Stimulated activated CD8-positive, alpha-beta memory T cell treated with anti-CD3 and anti-CD28 coated beads, Interleukin-4, amount 100 ng/mL, for 4 hours (primary cell): ENCODE measurements at places on chromosomes 2 and 18.
A peak's percentile ranks its signal among the peaks of the same experiment; 100 is the strongest.

DNA sequence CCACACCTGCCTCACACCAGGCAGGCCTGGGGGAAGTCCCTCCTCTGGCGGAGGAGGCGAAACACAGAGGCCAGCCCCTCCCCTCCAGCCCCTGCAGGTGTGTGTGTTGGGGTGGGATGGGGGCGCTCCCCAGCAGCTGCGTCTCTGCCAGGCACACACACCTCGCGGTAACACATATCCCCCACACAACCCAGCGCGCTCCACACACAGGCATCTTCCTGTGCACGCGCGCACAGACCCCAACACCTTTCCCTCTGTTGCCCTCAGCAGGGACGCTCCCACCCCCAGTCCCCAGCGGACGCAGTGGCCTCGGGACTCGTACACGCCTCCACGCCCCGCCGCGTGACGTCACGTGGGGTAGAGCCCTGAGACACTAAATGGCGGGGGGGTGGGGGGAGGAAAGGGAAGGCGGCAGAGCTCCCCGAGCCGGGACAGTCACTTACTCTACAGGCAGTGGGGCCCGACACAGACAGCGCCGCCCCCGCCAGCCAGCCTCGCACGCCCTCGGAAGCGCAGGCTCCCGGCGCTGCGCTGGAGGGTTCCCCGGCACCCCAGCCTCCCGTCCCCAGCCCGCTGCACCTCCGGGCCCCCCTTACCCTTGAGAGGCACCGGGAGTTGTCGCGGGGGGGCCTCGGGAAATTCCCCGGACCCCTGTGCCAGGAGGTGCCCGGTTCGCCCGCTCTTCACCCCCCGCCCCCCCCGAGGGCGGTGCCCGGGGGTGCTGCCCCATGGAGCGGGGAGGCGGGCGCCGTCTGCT is at the start of gene WNT10A:
TSS of gene WNT10A (plus strand) at position 751 of the 757 bp plus-strand sequence. CDS start 144 bp downstream, outside the sequence.
- DNase-seq: peak; percentile 68

- DNase-seq: no peak
Observed at GRCh38 chr18:63980896-63981460, 11.1 kb downstream of the SERPINB8 start.

GRCh38 chr18:56043641-56044061 is 455.7 kb upstream of the TCF4 start:
- DNase-seq: no peak

DNA sequence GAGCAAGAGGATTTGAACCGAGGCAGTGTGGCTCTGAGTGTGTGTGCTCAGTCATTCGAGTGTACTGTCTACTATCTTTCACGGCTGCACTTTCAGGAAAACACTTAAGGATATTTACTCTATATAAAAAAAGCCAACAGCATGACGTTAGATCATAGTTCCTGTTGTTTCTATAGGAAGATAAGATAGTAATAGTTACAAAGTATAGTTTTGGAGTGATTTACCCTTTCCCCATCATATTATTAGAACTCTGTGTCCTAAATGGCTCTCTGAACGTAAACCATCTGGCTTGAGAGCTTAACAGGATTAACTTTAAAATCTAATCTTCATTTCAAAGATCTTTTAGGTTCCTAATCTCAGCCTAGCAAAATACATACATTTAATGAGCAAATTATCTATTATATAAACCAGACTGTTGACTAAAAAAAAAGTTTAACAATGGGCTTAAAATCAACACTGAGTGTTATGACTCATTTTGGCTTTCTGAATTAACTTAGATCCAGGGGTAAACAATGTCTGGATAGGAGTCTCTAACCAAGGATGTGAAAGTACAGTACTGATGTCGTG is 150.3 kb upstream of the DNMT3A start:
- DNase-seq: no peak

GRCh38 chr18:47901624-47902362 is 28.7 kb downstream of the SMAD2 start:
- no peak for DNase-seq

DNA sequence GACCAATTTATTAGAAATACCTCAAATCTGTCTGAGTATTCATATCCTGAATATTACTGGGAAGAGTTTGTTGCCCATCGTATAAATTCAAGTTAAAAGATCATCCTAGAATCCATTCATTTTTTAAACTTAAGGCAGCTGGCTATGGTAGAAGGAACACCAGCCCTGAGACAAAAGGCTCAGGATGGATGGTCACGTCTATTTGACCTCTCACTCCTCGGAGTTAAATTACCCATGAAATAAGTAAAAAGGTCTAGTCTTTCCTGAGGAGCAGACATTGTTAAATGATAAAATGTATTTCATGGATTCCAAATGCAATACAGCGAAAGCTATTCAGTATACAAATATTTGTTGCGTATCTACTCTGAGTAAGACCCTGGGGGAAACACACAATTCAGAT is 826.0 kb upstream of the LRATD1 start:
- no peak for DNase-seq

DNA sequence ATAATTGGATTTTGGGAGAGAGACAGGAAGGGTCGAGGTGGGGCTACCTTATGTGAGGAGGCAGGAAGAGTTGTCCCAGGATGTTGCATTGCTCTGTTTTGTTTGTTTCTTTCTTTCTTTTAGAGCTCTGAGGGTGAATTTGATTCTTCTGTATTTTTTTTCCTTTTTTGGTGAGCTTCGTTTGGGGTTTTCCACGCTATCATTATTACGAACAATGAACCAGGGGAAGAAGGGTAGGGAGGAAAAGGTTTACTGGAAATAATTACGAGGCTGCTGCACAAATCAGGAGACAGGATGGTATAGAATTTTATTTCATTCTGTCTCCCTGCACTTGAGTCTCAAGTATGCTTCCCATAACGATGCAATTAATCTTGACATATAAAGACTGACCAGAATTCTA is 51.4 kb upstream of the ZNF516 start:
- DNase-seq: no peak

- no peak for DNase-seq
Observed at GRCh38 chr2:111652038-111652437, 232.0 kb downstream of the ANAPC1 start.

DNA sequence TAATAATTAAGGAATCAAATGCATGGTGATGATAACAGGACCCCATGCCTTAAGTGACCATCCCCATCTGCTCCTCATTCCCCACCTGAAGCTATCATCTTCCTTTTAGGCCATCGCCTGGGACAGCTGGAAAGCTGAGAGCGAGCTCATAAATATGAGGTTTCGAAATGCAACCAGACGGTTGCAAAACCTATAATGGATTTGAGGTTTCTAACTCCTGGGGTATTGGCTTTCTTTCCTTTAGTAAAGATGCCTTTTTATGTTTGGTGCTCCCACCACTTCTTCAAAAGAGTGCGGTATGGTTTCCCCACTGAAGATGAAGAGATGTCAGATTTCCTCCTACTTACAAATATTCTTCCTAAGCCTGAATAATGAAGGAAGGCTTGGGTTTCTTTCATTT is 1589.5 kb upstream of the PIK3C3 start:
- no peak for DNase-seq

DNA sequence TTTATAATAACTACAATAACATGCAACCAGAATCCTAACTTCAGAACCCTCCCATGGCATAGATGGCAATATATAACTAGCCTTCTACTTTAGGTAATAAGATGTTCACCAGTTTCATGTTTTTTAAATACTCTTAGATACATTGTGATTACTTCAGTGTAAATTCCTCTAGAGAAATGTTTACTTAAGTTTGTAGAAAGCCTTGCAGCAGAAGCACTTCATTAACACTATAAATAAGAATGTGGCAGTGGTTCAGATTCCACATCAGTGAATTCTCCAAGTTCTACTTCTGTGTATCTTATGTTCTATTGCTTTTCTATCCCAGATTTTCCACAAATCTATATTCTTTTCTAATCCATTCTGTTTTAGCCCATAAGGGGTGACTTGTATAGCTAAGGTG is 1.2 kb upstream of the RAD51AP2 start:
- DNase-seq: no peak

DNA sequence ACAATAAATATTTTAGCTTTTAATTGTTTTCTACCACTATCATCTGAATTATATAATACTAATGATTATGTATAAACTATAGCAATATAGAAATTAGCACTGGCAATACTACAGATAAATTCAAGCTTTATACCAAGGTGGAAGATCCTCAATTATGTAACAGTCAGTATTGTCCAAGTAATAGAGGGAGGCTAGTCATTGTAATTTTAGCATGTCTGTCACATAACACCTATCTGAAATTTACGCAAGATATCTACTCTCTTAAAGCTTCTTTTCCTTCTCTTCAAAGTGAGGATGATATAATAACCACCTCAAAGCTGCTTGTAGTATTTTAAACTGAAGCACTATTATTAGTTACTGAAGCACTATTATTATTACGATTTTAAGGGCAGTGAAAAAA is 12.2 kb downstream of the KCNJ3 start:
- no peak for DNase-seq

- no peak for DNase-seq
Observed at GRCh38 chr2:14199040-14199439, 433.5 kb upstream of the LRATD1 start.

DNA sequence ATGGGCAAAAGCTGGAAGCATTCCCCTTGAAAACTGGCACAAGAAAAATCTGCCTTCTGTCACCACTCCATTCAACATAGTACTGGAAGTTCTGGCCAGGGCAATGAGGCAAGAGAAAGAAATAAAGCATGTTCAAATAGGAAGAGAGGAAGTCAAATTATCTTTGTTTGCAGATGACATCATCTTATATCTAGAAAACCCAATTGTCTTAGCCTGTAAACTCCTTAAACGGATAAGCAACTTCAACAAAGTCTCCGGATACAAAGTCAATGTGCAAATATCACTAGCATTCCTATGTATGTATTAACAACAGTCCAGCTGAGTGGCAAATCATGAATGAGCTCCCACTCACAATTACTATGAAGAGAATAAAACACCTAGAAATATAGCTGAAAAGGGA is 1579.3 kb downstream of the SUCLG1 start:
- DNase-seq: no peak

DNA sequence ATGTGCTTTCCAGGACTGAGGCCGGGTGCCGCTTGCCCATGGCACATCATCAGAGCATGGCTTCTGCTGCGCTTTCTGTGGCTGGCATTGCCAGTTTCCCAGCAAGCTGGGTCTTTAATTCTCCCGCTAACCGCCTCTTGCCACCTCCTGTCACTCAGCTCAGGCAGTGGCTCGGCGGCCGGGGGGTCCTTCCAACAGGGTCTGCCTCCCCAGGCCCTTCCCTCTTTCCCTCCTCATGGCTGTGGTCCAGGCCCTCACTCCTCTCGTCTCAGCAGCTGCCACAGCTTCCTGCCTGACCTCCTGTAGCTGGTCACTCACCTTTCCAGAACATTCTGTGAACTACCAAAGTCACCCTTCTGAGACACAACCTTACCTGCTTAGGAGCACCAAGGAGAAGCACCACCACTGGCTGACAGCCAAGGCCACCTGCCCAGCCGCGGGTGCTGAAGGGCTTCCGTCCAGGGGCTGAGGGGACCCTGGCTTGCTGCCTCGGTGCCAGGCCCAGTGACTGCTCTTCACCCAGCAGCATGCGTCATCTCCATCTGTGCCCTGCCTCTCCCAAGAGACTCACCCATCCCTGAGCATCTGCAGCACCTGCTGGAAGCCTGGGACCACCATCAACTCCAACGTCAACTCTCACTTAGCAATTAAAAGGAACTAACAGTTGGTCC is 22.6 kb downstream of the CHMP1B start:
- DNase-seq: no peak

DNA sequence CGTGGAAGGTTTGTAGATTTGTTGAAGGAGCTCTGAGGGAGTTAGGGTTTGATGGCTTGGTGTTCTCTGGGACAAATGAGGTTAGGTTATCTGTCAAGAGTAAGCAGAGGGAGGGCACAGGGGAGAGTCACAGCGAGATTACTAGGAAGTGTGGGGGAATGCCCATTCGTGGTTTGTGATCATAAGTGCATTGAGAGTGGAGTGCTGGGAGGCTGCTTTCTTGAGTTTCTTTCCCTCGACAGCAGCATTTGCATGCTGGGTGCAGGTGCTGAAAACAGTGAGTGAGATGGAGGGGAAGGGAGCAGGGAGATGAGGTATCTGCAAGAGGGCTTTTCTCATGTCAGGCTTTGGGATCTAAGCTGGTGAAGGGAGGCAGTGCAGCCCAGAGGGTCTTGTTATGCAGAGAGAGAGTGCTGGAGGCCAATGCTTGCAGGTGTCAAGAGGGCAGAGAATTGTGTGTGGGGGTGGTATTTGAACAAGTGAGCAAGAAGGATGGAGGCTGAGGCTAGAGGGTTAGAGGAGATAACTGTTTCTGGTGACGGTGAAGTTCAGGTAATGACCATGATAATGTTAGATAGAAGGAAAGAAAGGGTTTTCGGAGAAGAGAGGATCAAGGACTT is 8.8 kb downstream of the RALB start:
- no peak for DNase-seq

- DNase-seq: no peak
Observed at GRCh38 chr2:74137651-74138599, 9.8 kb downstream of the BOLA3 start.
